ENCODE measurements at places on chromosomes 7 and 10. TPM values are rescaled to one million over a fixed set of nuclear protein-coding genes. Genes with fewer than 3 reads are reported as not detected.

DNA sequence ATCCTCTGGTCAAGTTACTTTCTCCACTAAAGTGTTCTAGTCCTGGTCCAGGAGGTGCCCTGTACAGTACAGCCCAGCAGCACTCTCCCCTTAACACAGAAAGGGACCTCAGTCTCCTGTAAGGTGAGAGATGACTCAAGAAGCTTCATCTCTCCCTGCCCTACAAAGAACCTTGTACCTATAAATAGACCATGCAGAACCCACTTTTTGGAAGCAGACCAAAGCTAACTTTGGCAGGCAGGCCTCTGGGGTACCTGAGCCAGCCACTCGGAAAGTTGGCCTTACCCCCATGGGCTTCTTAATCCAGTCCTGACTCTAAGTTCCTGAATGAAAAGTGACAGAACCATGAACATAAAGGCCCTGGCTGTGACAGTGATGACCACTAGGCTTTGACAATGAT is 454.8 kb downstream of the KCNMA1 start:
- DNase-seq = no peak

- DNase-seq = peak; percentile 59
These were observed 102.1 kb upstream of the TMEM168 start for GRCh38 chr7:112892263-112892662.

The GCK gene
- total RNA-seq = not detected

- no peak for DNase-seq
These were observed 38.3 kb upstream of the GALNTL5 start for GRCh38 chr7:151917791-151918509.

The OPALIN gene
- not detected for total RNA-seq

DNA sequence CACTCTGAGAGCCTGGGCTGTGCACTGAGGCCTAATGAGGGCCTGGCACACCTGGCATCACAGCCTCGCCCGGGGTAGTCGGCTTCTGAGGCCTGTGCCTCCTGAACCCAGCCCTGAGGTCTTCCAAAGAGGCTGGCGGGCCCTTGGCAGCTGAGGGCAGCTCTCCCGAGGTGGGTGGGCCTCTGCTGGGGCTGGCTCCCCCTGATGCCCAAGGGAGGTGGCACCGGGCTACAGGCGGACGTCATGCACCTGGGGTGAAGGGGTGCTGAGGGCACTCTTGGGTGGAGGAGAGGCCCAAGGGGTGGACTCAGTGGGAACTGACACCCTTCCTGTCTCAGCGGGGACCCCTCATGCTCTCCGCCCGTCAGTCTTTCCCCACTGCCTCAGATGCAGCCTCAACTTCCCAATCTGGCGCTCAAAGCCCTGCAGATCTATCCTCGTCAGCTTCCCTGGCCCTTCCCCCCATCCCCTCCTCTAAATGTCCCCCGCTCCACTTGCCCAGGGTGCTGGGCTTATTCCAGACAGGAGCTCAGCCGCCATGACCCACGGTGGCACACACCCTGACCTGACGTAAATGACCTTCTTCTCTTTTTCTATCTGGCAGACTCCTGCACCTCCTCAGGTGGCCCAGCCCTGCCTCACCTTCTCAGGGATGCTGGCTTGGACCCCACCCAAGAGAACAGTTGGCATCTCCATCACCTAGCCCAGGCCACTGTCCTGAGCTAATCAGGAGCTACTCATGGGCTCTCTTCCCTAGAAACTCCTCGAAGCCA is 38.2 kb downstream of the MYL10 start:
- DNase-seq = no peak

DNA sequence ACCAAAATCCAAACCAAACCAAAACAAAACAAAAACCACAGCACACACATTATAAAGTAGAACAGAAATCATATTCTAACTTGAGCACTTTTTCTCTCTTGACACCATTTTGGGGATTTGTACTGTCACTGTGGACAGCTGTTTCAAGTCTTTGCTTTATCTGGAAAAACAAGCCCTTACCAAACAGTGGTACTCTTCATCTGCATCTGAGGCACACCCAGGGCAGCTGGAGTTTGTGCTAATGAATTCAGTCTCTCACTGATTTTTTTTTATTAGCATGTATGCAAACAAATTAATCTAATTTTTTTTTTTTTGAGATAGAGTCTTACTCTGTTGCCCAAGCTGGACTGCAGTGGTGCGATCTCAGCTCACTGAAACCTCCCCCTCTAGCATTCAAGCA is 171.4 kb downstream of the RAPGEF5 start:
- DNase-seq = no peak

The CALN1 gene
- not detected for total RNA-seq

DNA sequence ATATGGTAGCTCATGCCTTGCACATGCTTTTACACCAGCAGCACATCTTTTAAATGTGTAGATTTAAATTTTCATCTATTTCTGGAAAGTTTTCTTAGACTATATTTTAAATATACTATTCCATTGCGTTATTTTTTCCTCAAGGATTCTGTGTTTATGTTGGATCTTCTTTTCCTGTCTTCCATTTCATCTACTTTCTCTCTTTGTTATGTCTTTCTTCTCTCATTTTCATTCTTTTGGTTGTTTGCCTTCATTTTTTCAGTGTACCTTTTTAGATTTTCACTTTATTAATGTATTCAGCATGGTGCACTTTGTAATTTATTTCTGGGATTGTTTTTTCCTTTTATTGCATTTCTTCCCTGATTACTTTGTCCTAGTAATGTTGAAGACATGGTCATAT is 329.8 kb downstream of the ADK start:
- no peak for DNase-seq

DNA sequence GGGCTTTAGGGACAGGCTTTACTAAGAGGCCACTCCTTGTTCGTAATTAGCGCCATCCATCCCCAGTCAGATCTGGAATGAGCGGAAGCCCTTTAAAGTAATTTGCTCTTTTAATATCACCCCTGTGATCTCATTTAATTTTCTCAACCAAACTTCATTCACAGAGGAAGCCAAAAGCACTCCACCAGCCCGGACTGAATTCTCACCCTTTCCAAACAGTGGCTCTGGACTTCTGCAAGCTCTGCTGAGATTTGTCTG is 43.1 kb downstream of the UNC5B start:
- no peak for DNase-seq

DNA sequence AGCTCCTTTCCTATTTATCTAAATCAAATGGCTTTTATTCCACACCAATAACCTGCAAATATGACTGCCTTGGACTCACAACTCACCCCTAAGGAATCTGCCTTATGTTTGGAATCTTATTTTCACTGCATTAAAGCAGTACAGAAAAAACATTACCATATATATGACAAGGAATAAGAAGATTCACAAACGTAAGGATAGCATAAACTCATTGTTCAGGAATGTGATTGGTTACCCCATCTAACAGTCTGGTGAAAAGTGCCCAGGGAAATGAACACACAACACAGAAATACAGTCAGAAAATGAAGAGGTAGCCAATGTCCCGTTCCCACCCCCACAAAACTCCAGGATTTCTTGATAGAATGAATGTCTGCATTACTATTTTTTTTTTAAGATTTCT is 2.0 kb downstream of the PPP3CB start:
- no peak for DNase-seq

The TFPI2 gene
- total RNA-seq = not detected

GRCh38 chr10:61896854-61897661 is 4.4 kb upstream of the ARID5B start:
- peak; percentile 89 for DNase-seq

The EPHB6 gene
- 45.9 TPM for total RNA-seq

DNA sequence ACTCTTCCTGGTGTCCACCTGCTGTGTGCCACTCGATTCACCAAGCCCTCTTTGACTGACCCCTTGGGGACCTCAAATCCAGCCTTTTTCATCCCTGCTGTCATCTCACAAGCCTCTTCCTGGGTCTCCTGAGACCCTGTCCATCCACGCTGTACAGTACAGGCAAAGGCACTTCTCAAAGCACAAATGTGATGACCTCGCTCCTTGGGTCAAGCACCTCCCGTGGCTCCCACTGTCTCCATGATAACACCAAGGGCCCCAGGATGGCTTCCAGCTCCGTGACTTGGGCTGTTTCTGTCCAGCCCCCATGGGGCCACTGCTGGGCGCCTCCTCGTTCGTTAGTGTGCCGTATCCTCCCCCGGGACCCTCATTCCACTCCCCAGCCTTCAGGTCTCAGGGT is 28.7 kb downstream of the PVRIG start:
- no peak for DNase-seq

GRCh38 chr10:72840319-72840718 is 53.2 kb upstream of the OIT3 start:
- no peak for DNase-seq

DNA sequence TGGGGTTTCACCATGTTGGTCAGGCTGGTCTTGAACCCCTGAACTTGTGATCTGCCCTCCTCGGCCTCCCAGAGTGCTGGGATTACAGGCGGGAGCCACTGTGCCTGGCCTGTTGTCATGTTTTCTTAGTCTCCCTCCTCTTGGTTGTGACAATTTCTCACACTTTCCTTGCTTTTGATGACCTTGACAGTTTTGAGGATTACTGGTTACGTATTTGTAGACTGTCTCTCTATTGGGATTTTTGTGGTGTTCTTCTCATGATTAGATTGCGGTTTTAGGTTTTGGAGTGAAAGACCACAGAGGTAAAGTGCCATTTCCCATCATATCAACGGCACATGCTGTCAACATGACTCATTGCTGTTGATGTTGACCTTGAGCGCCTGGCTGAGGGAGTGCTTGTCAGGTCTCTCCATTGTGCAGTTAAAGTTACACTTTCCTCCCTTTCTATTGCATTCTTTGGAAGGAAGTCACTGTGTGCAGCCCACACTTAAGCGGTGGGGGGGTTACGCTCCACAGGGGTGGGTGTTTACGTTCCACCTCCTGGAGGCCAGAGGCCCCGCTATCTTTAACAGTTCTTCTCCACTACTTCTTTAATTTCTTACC is 10.8 kb downstream of the NEURL1 start:
- no peak for DNase-seq

DNA sequence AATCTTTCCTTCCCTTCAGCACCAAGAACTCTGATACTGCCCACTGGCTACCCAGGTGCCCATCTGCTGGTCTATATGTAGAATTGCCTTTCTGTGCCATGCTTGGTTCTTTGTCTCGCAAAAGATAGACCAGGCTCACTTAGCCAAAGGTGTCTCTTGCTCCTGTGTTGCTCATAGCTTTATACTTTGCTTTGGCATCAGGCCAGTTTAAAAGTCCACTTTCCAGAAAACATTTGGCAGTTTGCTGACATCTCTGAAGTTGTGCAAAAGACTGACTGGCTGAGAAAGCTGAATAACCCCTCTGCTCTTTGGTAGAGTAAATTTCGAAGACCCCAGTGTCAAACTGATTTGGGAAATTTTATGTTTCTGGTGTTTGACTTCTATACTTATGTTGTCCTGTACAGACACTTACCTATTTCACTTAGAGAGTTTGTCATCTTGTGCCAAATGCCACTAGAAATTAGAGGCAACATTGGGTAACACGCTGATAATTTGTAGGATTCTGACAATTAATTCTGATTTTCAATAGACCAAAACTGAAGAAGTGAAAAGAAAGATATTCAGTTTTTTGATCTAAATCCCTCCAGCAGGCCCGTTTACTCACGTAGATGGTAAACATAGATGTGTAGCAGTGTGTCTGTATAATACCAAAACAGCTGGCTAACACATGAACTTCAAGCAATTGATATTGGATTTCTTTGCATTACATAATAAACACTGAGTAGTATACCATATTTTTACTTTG is 91.1 kb downstream of the CPED1 start:
- DNase-seq = peak; percentile 29

- DNase-seq = no peak
These were observed 90.4 kb downstream of the PTPRE start for GRCh38 chr10:127997271-127997670.

The FAS gene
- 4.3 TPM for total RNA-seq

GRCh38 chr10:102451105-102451969 is at the start of gene C10orf95:
Gene C10orf95, minus strand, starts transcription at chr10:102451543. Its CDS starts 450 bp downstream, at chr10:102451093.
- peak; percentile 59 for DNase-seq

GRCh38 chr10:107653832-107654287 is 489.4 kb upstream of the SORCS1 start:
- no peak for DNase-seq

DNA sequence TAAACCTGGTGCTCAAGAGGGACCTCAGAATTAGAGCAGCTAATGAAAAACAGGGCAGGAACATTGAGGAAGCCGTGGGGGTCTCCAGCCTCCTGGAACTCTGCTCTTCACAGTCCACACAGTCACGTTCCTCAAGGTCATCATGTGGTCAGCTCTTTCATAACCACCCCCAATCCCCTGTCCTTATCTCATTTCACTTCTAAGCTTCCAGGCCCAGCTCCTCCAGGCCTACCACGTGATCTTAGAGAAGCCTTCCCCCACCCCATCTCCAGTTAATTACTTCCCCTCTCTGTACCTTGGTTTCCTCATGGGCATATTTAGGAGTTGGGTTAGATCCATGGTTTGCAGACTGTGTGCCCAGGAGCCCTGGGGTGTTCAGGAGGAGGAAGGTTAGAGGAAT is 106.4 kb upstream of the TCF7L2 start:
- DNase-seq = no peak

DNA sequence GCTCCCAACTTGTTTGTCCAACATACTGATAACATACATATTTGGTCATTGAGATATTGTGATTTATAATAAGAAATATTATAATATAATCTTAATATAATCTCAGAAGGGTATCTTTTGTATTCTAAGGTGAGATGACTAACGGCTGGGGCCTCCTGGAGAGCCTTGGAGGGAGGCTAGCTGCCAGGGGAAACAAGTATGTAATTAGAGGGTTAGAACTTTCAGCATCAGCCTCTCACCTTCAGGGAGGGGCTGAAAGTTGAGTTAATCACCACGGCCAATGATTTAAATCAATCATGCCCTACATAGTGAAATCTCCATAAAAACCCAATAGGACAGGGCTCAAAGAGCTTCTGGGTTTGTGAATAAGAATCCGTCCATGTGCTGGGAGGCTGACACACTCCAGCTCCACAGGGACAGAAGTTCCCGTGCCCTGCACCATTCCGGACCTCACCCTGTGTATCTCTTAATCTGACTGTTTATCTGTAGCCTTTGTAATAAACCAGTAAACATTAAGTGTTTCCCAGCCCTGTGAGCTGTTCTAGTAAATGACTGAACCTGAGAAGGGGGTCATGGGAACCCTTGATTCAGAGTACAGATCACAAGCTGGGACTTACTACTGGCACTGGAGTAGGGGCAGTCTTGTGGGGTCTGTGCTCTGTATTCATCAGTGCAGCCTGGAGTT is 86.3 kb upstream of the STEAP1B start:
- DNase-seq = no peak

GRCh38 chr7:1892011-1892965 is 222.2 kb downstream of the ELFN1 start:
- no peak for DNase-seq

The DRGX gene
- total RNA-seq = not detected

- no peak for DNase-seq
These were observed 93.3 kb downstream of the ZMIZ1 start for GRCh38 chr10:79162022-79162421.

The C10orf67 gene
- 0.18 TPM for total RNA-seq

DNA sequence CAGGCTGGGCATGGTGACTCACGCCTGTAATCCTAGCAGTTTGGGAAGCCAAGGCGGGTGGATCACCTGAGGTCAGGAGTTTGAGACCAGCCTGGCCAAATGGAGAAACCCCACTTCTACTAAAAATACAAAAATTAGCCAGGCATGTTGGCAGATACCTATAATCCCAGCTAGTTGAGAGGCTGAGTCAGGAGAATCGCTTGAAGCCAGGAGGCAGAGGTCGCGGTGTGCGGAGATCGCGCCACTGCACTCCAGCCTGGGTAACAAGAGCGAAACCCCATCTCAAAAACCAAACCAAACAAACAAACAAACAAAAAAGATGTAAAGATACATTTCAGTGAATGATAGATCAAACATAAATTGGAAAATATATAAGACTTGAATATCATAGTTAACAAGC is 105.9 kb downstream of the PLPP4 start:
- DNase-seq = no peak

- DNase-seq = no peak
These were observed 11.1 kb upstream of the SEC24C start for GRCh38 chr10:73732931-73733623.

Data from HT-29 (cell line).